ENCODE measurements at places on chromosomes 13 and 19.

- DNase-seq, result no peak
Observed at GRCh38 chr19:31960474-31960873, 384.9 kb upstream of the ZNF507 start.

GRCh38 chr13:75792526-75793187 lies 156.5 kb downstream of the LMO7 start:
- no peak for DNase-seq

DNA sequence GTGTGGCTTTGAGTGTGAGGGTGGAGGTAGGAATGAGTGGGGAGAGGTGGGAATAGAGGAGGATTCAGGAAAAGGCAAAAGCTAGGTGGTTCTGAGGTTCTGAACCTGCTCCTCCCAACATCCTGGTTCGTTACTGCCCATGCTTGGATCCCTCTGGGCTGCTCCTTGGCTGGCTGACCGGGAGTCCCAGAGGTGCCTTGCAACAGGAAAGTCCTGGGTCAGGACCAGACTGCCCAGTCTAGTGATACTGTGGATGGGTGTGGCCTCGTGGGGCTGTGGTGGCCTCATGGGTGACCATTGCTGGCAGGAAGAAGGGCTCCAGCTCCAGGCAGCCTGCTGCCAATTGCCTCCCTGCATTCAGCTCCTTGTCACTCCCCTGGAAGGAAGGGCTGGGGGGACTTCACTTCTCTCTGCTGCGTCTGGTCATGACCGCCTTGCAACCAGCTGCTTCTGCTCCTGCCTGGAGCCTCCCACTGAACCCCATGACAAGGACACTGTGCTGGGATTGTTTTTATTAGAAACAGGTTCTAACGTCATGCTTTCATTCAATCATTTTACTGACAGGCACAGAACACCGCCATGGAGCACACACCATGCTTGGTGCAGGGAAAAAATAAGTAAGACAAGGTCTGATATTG lies 61.5 kb upstream of the UBL3 start:
- DNase-seq, result no peak

GRCh38 chr13:31824705-31825517 lies 85.6 kb downstream of the RXFP2 start:
- DNase-seq, result no peak

DNA sequence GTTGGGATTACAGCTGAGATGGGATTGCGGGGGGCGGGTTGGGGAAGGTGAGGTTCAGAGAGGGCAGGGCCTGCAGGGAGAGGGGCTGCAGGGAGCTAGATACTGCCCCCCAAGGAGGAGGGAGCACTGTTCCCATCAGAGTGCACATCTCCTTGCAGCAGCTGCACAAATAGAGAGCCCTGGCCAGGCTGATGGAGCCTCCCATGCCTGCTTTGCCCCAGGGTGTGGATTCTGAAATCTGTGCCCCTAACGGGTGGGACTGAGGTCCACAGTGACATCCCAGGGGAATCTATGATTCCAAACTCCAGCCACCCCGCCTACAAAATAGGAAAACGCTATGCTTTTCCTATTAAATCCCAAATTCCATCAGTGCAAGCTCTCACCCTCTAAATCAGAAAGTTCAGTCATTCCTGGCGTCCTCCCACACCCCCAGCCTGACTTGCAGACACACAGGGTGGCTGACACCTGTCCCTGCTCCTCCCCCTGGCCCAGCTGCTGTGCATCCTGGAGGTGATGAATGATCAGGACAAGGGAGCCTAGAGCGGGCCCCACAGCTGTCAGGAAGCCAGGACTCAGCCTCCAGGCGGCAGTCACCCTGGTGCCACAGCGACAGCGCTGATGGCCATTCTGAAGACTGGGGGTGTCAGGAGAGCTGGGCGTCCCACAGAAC lies 6.3 kb upstream of the CEACAM21 start:
- no peak for DNase-seq

GRCh38 chr19:42596391-42597072 lies 1.8 kb upstream of the CEACAM8 start:
- peak; percentile 12 for DNase-seq

- no peak for DNase-seq
Observed at GRCh38 chr19:20313894-20314293, 146.9 kb downstream of the ZNF486 start.

DNA sequence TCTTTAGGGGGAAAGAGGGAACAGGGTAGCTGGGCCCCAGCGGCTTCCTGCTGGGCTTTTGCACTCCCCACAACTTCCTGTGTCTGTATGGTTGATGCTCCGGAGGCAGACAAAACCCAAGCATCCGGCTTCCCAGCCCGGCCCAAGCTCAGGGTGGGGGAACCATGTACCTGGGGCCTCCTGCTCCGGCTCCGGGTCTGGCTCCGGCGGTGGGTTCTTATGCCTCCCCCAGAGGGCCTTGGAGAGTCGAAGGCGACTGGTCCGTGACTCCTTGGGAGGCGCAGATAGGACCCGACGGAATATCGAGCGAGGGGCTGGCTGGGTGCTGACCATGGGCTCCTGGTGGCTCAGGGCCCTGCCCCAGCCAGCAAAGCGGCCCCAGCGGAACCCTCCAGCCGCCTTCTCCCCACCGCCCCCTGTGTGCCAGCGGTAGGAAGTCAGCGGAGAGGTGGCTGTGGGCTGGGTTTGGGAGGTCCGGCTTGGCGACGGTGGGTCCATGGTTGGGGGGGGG lies 428 bp downstream of the RASAL3 start:
- peak; percentile 59 for DNase-seq

DNA sequence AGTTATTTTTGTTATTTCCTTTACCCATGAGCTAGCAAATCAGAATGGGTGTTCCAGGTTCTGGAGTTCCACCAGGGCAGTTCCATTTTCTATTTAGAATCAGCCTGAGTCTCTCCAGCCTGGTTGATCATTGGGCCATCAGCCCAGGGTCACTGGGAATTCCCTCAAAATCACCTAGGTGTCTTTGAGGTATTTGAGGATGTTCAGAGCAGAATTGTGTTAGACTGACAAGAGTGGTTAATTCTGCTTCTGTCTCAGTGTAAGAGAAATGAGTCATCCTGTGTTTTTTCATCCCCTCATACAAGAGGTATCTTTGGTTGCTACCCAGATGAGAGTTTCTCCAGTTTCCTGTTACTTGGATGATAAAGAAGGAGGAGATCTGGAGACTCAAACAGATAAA lies 11.7 kb downstream of the ZNF66 start:
- no peak for DNase-seq

- DNase-seq, result no peak
Observed at GRCh38 chr19:19602713-19603324, 15.7 kb downstream of the PBX4 start.

- DNase-seq, result no peak
Observed at GRCh38 chr19:51593138-51593890, 22.2 kb downstream of the ZNF175 start.

Data from thymus (tissue), 14 donors.